ENCODE measurements at places on chromosomes 5 and 9.

GRCh38 chr5:179209359-179210150, 135.7 kb downstream of the ADAMTS2 start:
- no peak for DNase-seq

DNA sequence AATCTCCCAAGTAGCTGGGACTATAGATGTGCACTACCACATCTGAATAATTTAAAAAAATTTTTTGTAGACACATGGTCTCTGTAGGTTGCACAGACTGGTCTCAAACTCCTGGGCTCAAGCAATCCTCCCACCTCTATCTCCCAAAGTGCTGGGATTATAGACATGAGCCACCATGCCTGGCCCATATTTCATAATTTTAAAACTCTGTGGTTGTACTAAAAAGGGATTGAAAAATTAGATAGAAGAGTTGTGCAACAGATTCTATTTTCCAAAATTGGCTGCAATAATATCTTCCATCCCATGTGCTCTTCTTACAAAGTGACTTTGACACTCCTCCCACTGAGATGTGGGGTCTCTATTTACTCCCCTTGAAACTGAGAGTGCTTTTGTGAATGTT, 7.6 kb upstream of the UHRF2 start:
- DNase-seq, result no peak

DNA sequence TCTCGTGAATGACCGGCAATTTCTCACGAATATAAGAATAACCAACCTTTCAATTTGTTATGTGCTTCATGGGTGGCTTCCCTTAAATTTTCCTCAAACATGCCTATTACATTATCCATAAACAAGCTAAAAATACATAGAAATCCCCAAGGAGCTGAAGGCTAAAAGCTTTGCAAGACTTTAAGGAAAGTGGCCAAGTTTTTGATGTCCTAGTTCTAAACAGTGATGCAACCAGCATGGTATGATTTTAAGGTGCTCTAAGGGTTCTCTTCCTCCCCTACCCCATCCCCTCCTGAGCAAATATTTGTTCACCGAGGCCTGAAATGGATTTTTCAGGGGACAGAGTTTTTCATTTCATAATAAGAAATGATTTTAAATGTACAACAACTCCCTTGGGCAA, 79.8 kb downstream of the RGS7BP start:
- DNase-seq, result no peak

- DNase-seq, result no peak
These were observed 1683.2 kb downstream of the MAT2B start for GRCh38 chr5:165188556-165189175.

DNA sequence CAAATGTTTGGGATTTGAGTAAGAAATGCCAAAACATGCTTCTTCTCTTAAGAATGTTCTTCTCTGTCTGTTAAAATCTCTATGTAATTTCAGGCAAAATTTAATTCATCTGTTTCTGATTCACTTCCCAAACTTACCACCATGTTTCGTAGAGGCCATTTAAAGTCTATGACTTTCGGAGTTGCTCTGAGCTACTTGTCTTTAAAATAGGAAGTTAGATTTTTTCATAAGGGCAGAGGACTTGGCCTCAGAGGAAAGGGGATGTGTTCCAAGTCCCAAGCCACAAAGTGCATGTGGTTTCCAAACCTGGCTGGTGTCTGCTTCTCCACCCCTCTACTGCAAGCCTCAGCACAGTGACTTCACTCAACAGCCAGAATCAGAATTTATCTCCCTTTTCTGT, 111.3 kb upstream of the ADRA1B start:
- DNase-seq, result no peak

GRCh38 chr5:119291877-119292276, 63.9 kb upstream of the TNFAIP8 start:
- no peak for DNase-seq

DNA sequence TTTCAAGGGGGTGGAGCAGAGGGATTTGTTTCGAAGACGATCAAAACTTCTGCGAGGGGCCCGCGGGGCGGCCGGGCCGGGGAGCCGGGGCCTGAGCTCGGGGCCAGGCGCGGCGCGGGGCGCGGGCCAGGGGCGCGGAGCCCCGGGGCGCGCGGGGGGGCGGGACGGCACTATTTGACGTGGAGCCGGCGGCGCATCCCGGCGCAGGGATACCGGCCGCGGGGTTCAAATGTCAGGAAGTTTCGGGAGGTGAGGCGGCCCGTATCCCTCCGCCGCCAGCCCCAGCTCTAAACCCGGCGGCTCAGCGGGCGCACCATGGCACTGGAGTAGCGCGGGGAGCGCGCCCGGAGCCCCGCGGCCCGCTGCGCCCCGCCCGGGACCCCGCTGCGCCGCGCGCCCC, at the start of gene LMX1B:
TSS of gene LMX1B (plus strand) at position 278 of the 400 bp plus-strand sequence. CDS start 522 bp downstream, outside the sequence.
- no peak for DNase-seq

GRCh38 chr5:115377468-115378217, 81.2 kb upstream of the CCDC112 start:
- no peak for DNase-seq

DNA sequence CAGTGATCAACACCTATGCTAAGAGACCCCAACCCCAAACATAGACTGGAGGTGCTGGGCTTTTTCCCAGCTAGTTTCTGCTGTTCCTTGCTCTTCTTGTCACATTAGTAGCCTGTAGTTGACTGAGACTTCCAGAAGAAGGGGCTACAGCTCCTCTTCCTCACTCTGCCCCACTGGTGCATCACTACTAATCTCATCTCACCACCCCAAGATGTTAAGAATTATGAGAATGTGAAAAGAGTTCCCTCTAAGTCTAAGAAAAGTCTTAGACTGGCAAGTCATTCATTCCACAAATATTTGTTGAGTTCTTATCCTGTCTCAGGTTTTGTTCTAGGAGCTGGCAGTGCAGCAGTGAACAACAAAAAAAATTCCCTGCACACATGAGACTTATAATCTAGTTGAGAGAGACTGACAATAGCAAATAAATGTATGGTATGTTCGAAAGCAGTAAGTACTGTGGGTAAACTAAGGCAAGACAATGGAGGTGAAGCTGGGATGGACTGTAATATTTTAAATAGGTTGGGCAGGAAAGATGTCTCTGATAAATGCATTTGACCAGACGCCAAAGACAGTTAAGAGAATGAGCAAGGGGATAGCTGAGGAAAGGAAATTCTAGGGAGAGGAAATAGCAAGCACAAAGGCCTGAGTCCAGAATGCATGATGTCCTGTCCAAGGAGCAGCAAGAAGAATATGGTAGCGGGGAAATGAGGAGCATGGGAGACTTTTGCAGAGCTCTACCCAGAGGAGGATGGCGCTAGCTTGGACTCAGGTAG, 92.3 kb downstream of the PTCD2 start:
- no peak for DNase-seq

DNA sequence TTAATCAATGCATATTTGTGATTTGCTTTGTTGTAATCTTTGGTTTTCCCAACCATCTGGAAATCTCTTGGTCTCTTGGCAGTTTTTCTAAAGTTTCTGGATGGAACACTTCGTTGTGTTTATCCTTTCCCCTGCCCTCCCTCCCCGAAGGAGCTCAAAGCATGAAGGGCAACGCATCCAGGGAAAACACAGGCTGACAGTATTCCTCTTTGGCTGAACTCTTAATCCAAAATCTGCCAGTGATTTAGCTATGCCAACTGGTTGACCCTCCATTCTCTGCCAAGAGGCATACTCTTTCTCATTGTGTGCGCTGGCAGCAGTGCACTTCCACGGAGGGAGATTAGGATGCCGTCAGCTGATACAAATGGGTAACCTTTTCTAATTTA, 20.5 kb downstream of the ZBTB34 start:
- no peak for DNase-seq

- DNase-seq, result no peak
These were observed 124.5 kb downstream of the EDIL3 start for GRCh38 chr5:84260140-84260539.

DNA sequence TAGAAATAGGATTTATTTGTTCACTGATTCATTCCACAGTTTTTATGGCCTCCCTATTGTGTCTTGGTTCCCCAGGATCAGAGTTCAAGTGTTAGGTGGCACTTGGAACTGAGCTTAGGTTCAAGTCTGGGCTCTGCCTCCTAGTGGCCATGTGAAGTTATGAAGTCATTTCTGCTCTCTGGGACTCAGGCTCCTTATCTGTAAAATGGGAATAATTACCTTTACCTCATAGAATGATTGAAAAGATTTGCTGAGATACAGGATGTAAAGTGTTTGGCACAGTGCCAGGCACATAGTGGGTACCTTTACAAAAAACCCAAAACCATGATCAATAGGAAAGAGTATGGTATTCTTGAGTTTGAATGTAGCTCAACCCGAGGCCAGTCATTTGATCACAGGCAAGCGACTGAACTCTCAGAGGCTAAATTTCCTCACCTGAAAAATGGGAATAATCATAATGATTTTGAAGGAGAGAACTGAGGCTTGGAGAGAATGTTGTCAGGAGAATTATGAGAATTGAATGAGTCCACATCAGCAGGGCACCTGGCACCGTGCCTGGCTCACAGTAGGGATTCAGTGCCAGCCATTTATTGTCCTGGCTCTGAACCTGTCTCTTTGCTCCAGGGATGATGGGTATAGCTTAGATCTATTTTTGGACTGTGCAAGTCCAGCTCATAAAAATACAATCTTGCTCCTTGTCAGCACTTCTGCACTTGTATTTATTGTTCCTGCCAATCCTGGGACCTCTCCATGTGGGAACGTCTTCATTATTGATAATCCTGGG, 10.8 kb downstream of the NSG2 start:
- DNase-seq, result no peak

DNA sequence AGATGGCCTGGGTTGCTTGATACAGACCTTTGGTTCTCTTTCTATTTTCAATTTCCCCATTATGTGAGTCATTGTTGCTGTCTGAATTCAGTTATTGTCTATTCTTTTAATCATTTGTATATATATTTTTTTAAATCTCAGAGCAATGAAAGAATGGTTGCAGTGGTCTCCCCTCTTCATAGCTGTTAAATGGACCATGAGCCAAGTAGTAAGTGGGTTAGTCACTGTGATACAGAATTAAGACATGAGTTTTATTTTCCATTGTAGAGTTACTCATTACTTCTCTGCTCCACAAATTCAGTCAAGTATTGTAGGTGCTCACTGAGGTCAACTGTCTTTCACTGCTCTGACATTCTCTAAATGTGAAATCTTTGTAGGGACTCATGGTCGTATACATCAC, 174.6 kb upstream of the GRAMD2B start:
- DNase-seq, result no peak

DNA sequence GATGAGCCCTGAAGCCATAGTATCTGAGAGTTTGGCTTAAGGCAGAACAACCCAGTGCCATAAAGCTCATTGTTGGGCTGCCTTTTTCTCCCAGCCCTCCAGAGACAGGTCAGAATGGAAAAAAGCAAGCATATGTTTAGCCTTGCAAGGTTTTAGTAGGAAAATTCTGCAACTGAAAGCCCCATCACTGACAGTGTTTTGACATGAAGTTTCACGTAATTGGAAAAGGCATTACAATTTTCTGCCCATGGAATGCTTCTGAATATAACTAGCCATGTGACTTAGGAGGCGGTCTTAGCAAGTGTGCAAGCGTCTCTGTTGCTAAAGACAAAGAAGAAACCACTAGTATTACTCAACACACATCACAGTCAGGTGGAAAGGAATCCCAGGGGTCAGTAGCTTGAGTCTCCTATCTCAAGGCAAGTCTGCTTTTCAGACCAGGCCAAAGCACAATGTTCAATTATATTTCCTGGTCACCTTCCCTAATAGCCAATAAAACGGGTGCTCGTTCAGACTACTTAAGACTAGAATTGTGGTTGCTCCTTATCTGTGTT, 117.6 kb downstream of the CARTPT start:
- no peak for DNase-seq

GRCh38 chr9:36659500-36659899, 86.8 kb downstream of the MELK start:
- DNase-seq, result no peak

GRCh38 chr5:32522429-32523143, 62.8 kb upstream of the SUB1 start:
- peak; percentile 51 for DNase-seq

GRCh38 chr5:1729641-1730486, 69.8 kb downstream of the MRPL36 start:
- no peak for DNase-seq

DNA sequence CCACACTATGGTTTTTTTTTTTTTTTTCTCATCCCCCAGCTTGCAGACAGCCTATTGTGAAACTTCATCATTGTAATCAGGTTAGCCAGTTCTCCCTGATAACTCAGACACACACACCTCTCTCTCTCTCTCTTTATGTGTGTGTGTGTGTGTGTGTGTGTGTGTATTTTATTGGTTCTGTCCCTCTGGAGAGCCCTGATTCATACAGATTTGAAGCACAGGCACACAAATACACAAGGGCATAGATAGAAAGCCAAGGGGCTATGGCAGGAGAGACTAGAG, 20.6 kb upstream of the VCAN start:
- no peak for DNase-seq

DNA sequence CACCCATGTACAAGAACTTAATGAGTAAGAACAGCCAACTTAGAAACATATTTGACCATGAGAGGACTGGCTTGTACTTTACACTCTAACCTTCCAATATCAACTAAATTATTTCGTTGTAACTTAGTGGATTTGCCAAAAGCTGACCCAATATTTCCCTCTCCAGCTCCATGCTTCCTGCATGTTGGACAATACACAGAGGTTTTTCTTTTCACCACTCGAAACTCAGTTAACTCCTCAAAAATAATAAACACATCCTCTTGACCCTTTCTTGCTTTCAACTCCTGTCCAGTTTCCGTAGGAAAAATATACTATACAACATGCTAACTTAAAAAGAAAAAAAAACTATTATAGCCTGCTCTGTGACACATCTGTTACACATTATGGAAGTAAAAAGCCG, 188.9 kb downstream of the MPDZ start:
- DNase-seq, result no peak

DNA sequence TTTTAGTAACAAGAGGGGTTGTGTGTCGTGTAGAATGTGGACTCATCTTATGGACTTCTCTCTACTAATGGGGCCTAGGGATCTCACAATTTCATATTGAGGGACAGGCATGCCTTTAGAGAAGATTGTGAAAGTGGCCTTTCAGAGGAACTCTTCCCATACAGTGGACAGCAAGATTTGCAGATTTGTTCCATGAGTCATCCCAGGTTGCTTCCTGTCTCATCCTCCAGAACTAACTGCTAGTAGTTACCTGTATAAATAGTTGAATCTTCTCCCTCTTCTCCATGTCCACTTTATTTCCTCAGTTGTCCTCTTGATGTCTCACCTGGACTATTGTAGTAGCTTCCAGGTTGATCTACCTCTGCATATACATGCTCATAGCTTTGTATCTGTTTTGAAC, 997.5 kb upstream of the CTNND2 start:
- DNase-seq, result no peak
